Stimulated activated CD4-positive, alpha-beta T cell treated with anti-CD3 and anti-CD28 coated beads, Interleukin-12 subunit alpha, Interleukin-12 subunit beta, amount 100 ng/mL, for 4 hours (primary cell): ENCODE measurements at places on chromosomes 12 and 14.

GRCh38 chr12:71054551-71054950 is 103.2 kb downstream of the TSPAN8 start:
- DNase-seq = no peak

- DNase-seq = no peak
Measured at GRCh38 chr14:74980731-74981461, 21.8 kb upstream of the EIF2B2 start.

DNA sequence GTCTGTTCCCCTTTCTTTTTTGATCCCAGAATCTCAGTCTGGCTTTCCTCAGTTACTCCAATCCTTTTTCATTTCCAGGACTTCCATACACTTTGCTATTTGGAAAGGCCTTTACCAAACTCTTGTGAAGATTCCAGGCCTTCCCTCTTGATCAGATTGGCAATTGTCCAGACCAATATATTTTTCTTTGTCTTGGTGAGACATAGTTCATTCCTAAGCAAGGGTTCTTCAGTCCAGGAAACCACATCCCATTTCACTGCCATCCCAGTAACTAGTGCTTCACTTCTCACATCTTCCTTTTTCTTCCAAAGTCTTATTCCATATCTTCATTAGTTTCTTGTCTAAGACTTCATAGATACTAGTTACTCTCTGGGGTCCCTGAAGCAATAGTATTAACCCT is 2.1 kb upstream of the PTPRQ start:
- DNase-seq = no peak

DNA sequence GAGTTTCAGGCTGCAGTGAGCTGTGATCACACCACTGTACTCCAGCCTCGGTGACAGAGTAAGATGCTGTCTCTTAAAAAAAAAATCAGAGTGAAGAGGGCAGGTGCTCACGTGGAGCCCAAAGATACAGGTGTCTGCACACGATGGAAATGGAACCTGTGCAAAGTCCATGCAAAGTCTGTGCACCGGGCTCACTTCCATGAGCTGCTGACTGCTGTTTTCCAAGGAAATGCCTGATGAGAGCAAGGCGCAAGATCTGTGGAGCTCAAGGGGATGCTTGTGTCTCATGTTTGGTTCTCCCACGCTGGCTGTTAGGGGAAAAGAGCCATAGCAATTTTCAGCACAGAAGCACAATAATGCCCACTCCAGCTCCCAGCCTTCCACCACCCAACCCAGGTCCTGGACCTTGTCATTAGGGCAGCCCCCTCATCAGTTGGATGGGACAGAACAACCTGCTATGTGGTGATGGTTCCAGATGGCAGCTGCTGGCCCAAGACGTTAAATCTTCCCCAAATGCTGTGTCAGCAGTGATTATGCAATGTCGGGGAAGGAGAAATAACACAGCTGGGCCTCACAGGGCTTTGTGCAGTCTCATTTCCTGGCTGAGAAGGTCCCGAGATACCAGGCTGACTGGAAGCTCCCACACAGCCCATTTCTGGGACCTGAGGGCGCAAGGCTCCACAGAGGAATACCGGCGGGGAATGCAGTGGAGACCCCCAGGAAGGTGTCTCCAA is 27.9 kb upstream of the DICER1 start:
- DNase-seq = no peak

DNA sequence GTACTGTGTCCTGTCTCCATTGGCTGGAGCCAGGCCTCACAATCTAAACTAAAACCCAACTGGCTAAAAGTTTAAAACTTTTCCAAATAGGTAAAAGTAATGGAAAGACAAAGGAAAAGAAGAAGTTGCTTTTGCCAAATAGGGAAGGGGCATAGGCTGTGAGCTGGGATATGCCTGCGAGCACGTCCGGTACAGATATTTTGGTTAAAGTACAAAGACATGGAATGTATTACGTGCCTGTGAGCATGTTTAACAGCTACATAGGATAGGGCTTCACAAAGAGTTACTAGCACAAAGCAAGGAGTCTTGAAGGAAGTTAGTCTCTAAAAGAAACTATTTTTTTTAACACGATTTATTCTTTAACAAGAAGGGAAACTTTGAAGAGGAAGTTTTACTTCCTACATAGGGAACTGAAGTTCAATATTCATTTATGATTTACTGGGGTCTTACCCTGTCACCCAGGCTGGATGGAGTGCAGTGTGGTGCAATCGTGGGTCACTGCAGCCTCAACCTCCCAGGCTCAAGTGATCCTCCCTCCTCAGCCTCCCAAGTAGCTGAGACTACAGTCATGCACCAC is 41.9 kb upstream of the INF2 start:
- DNase-seq = no peak

GRCh38 chr12:103547929-103548328 is 39.1 kb upstream of the STAB2 start:
- no peak for DNase-seq

DNA sequence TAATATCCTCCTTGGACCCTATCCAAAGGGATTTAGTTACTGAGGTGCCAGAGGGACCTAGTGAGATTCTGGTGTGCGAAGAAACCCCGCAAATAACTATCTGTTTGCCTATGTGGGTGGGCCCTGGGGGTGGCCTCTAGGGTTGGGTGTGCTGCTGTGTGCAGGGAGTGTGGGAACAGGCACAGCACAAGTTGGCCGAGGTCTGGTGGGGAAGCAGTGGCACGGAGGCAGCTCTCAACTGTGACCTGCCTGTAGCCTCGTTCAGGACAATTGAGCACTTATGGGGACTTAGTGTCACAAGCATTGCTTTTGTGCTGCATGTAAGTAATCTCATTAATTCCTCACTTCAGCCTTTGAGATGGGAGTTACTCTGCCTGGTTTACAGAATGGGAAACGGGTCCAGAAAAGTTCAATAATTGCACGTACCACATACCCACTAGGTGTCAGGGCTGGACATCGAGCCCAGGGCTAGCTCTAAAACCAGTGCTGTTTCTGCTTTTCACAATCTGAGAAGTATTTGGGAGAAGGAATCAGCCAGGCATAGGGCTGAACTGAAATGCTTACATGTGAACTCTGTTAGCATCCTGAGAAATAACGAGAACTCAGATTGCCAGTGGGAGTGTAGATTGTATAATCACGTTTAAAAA is 58.8 kb downstream of the TECPR2 start:
- DNase-seq = no peak

DNA sequence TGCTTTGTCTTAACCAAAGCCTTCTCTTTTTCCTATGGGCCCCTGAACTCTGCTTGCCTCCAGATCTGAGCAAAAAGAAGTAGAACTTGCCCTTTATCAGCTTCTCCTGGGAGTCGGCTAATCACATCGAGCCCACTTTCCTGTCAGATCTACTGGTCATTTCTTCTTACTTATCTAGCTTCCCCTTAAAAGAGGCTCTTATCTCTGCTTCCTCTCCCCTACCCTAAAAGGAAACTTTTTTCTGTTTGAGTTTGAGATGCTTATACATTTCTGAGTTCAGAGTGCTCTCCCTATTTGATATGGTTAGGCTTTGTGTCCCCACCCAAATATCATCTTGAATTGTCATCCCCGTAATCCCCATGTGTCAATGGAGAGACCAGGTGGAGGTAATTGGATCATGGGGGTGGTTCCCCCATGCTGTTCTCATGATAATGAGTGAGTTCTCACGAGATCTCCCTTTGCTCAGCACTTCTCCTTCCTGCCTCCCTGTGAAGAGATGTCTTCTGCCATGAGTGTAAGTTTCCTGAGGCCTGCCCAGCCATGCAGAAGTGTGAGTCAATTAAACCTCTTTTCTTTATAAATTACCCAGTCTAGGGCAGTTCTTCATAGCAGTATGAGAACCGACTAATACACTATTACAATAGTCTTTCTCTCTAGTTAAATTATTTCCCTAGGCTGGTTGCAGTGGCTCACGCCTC is 114.7 kb upstream of the AMN1 start:
- DNase-seq = no peak
